ENCODE measurements at places on chromosomes 1 and 21.

- no peak for DNase-seq
Observed at GRCh38 chr1:52413410-52413989, 9.1 kb downstream of the PRPF38A start.

GRCh38 chr1:97824624-97825023 is 96.2 kb downstream of the DPYD start:
- DNase-seq: no peak

- DNase-seq: no peak
Observed at GRCh38 chr1:153485863-153486262, 25.4 kb upstream of the S100A7 start.

GRCh38 chr1:33716976-33717688 is 146.7 kb upstream of the HMGB4 start:
- no peak for DNase-seq
